ENCODE measurements at places on chromosomes 16 and 17.
A peak's percentile ranks its signal among the peaks of the same experiment; 100 is the strongest.

GRCh38 chr16:586645-587590, 2.9 kb upstream of the RAB40C start:
- no peak for DNase-seq

DNA sequence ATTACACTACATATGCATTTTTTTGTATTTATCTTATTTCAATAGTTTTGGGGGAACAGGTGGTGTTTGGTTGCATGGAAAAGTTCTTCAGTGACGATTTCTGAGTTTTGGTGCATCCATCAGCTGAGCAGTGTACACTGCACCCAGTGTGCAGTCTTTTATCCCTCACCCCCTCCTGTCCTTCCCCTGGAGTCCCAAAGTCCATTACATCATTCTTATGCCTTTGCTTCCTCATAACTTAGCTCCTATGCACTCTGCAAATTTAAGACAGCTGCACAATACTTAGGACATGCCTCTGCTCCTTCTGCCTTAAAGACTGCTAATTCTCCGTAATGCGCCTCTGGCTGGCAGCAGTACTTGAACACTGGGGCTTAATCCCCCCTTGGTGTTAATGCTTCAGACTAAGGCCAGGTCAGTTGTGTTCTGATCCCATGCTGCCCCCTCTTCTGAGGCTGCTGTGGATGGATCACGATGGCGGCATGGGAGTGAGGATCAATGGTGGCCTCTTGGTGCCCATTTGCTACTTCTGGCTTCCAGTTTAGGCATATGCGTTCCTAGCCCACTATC, 146.2 kb downstream of the PARN start:
- DNase-seq: no peak

DNA sequence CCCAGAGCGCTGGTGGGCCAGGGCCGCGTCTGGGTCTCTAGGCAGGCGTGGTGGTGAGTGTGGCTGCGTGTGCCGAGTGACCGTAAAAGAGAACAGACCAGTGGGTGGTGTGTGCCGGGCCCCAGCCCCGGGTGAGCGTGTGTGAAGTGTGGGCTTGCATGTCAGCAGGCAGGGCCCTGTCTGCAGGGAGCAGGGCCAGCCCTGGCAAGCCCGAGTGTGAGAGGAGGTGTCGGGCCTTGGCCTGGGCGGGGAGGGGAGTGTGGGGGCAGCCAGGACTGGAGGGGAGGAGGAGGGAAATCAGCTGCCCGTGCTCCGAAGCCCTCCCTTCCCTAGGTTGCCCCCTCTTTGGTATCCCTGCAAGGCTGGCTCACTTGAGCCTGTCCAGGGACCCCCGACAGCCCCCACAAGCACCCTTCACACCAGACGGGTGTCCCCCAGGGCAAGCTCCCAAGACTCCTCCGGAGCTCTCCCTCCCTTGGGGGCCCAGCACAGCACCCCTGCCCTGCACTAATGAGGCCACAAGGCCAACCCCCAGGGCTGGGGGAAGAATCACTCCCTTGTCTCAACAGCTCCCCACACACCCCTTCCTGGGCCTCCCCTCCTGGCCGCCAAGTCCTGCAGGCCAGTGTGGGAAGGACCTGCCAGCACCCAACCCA, 1.9 kb downstream of the USH1G start:
- DNase-seq: no peak

GRCh38 chr17:76744747-76745146, 6.8 kb downstream of the MFSD11 start:
- no peak for DNase-seq

DNA sequence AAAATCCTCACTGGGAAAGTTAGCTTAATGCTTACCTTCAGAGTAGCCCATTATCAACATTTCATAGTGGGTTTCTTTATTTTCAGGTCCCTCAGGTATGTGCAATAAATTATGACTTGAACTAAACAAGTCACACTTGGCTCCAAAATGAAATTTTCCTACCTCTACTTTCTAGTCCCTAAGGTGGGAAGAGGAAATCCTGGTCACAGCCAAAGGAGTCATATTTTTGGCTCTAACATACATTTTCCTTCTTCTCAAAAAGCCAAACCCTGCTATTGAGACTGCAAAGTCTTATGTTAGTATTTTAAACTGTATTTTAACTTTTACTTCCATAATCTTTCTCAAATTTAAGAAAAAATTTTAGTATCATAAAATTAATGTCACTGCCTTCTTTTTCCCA, 128.9 kb downstream of the BRIP1 start:
- no peak for DNase-seq

- no peak for DNase-seq
These were observed 52.7 kb downstream of the LMF1 start for GRCh38 chr16:918068-918467.

DNA sequence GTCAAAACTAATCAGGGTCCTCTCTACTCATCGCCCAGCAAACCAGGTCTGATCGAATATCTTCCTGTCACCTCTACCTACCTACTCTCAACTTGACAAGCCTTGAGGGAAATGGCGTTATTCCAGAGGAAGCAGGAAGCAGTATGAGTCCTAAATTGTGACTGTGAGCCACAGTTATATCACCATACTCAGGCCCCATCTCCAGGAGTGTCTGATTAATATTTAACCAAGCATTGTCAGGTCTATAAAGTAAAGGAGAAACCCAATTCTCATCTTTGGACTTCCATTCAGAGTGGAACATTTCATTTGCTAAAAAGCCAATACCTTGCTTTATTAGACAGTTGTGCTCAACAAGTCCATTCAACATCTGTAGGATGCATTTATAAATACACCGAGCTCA, 17.8 kb upstream of the CLEC3A start:
- DNase-seq: no peak

- no peak for DNase-seq
These were observed 57.2 kb downstream of the LDHD start for GRCh38 chr16:75059411-75059810.

GRCh38 chr17:78980624-78980972, 875 bp upstream of the LGALS3BP start:
- DNase-seq: no peak

DNA sequence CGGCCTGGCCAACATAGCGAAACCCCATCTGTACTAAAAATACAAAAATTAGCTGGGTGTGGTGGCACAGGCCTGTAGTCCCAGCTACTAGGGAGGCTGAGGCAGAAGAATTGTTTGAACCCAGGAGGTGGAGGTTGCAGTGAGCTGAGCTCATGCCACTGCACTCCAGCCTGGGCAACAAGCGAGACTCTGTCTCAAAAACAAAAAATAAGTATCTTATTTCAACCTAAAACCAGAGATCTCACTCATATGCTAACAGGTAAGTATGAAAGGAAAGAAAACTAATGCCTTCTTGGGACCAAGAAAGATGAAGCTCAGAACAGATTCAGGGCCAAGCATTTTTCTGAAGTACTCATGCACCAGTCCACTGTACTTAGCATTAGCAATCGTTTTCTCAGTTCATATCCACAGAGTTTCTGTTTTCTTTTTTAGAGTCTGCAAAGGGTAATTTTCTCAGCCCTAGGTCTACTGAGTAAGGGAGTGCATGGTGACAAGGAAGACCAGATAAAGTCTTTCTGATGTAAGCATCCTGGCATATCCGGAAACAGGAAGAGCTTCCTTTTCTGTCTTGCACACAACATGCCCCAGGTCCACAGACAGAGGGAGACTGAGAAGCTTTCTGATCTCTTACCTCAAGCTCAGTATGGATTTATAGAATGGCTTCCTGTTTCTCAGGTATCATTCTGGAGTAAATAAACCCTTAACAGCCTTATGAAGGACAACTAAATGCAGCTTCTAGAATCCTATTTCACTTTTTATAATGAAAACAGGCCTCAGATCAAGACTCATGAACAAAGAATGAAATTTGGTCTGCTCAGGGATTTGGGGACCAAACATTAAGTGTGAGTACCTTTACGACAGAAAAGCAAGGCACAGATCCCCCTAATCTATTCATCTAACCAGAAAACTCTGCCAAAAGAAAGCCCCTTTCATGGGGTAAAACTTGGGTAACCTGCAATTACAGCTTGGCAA, 38.7 kb upstream of the FOXJ1 start:
- no peak for DNase-seq

GRCh38 chr16:24074574-24074973, 181.6 kb upstream of the CACNG3 start:
- DNase-seq: no peak

- DNase-seq: no peak
These were observed at the start of gene BCL6B for GRCh38 chr17:7022781-7023571. Gene BCL6B, plus strand, starts transcription at chr17:7023050. Its CDS starts 622 bp downstream, at chr17:7023672.

DNA sequence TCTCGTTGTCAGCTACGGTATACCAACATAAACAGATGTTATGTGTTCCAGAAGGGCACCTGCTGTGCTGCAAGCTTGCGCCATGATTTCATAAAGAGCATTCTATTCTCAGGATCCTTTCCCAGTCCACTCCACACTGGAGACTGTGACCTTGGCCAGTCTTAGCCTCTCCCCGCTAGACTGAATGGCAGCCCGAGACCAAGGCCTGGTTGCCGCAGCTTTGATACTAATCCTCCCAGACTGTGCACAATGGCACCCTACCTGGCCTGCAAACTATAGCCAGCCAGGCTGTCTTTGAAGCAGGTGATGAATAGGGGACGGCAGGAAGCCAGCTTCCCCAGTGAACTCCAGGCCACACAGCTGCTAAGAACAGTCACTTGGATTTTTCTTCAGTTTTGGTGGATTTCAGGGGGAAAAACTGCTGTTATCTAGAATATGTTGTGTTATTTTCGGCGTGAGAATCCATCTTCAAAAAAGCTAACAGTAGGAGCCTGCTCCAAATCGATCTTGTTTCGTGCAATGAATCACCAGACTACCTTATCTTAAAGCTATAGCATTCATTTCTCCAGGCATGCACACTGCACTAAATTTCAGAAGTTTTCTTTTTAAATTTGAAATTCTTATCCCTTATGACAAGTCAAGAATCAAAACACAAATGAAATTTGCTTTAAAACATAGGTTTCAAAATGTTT, 289.0 kb downstream of the CEP112 start:
- DNase-seq: peak; percentile 63

- no peak for DNase-seq
These were observed 16.0 kb downstream of the CAPN15 start for GRCh38 chr16:543301-544164.

DNA sequence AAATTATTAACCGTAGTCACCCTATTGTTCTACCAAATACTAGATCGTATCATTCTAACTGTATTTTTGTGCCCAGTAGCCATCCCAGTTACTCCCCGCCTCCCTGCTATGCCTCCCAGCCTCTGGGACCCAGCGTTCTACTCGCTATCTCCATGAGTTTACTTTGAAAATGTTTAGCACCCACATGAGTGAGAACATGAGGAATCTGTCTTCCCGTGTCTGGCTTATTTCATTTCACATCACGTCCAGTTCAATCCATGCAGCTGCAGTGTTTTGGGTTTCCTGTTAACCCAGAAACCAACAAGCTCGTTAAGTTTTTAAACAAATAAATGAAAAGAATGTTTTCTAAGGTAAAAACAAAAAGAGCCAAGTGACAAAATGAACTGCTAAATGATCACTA, 82.1 kb downstream of the VPS53 start:
- no peak for DNase-seq

DNA sequence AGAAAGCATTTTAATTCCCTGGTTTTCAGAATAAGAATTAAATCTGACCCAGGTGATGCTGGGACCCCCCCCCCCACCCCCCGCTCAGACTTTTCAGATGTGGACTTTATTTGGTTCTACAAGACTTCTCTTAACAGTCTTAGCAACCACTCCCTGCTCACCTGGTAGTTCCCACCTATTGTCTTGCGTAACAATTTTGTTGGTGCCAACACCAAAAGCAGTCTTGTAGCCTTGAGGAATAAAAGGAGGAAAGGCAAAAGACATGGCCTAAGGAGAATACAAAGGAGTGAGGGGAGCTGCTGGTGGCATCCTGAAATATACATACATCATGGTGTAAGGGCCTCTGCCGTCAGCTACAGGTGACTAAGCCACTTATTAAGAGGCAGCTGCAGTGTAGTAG, 5.0 kb downstream of the TTLL6 start:
- no peak for DNase-seq

DNA sequence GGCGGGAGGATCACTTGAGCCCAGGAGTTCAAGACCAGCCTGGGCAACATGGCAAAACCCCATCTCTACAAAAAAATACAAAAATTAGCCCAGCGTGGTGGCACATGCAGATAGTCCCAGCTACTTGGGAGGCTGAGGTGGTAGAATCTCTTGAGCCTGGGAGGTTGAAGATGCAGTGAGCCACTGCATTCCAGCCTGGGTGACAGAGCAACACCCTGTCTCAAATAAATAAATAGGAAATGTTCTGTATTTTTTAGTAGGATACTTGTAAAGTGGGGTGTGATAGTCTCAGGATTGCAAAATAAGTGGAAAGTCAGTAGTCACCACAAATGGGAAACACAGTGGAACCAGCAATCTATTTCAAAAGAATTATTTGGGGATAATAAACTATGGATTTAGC, 4.0 kb downstream of the RSPRY1 start:
- DNase-seq: no peak

DNA sequence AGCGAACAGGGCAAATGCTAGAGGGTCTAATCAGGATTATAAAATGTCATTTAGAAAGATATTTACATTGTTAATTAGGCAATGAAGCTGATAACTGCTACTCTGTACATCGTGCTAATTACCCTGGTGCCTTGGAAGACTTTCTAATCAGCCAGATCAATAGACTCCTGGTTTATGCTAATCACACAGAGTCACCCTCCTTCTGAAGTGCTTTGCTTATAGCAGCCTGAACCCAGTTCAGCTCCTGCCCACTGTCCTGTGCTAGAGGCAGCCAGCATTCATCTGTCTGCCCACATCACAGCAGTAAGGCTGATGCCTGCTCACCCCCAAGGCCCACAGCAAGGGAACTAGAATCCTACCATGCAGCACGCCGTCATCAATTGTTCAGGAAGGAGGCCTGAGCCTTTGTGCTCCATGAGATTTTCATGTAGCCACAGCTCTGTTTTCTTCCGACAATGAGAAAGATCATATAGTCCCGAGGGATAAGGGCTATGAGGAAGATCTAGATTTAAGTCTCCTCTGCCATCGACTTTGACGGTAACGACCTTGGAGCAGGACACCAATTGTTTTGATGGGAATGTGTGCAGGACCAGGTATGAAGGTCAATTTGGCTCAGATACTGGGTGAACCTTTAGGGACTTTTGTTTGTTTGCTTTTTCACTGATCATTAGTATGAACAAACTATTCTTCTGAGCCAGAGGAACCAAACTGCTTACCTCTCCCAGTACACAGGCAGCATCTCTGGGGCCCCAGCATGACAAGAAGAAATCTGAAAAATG, 12.5 kb upstream of the LYRM9 start:
- no peak for DNase-seq

DNA sequence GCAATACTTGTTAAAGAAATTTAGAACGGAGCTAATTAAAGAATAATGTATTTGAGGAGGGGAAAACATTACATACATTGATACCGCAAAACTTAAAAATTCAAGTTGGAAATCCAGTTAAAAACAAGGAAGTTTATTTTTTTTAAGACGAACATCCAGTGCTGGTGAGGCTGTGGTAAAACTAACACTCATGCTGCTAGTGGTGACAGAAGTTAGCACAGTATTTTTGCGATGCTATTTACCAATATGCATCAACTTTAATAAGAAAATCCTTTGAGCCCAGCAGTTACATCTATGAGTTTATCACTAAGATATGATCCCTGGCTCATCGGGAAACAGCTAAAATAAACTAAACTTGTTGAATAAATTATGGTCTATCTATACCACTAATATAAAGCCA, 31.7 kb downstream of the GSPT1 start:
- no peak for DNase-seq

Data from NCI-H1092 (cell line).